Stimulated activated CD8-positive, alpha-beta memory T cell treated with anti-CD3 and anti-CD28 coated beads, Interleukin-7, amount 100 ng/mL, for 1 hour (primary cell): ENCODE measurements at places on chromosomes 12 and 14.

GRCh38 chr14:32457213-32457920, 128.3 kb downstream of the AKAP6 start:
- no peak for DNase-seq

GRCh38 chr14:53655080-53655785, 301.4 kb downstream of the BMP4 start:
- no peak for DNase-seq

DNA sequence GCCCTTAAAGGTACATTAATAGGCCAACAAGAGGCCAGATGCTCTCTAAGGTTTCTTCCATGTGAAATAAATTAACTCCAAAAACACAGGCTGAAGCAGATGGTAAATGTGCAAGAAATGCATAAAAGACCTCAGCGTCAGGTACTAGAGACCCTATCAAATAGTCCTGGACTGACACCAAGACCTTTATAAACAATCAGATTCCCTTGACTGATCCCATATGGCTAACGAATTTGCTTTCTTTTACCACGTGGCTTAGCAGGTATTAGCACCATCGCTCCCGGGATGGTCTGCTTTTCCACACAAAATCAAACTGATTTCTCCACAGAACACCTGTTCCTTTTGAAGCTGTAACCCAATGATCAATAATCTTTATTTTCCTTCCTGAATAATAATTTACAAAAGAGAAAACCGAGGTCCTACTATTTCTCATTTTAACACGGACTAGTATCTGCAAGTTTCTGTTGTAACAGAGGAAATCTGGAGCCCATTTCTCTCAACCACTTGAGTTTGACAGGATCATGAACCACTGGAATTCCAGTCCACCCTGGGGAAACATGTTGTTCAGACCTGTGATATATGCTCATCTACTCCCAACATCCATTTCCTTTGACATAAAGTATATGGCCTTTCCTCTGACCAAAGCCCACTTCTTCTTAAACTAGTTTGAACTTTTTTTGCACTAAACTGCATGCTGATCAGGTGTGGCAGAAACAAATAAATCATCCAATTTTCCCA, 48.2 kb upstream of the DAAM1 start:
- DNase-seq, result no peak

DNA sequence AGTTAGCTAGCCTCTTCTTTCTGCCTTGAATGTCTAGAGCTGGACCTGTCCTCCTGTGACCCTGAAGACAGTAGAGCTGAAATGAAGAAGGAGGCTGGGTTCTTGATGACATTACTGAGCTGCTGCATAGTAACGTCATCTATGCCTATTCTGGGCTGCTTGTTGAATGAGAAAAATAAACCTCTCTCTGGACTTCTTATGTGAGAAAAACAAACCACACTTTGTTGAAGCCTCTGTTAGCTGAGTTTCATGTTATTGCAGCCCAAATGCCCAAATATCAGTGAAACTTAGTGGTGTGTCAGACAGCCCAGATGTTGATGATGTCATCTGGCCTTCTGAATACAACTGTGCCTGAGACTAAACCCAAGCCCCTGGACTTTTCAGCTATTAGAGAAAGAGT, 67.0 kb upstream of the MAX start:
- DNase-seq, result no peak

GRCh38 chr12:93571925-93572711, at the start of gene SOCS2:
Gene SOCS2, plus strand, starts transcription at chr12:93572675. Its CDS starts 223 bp downstream, at chr12:93572898.
- DNase-seq, result no peak
